ENCODE measurements at places on chromosomes 2 and 18.

DNA sequence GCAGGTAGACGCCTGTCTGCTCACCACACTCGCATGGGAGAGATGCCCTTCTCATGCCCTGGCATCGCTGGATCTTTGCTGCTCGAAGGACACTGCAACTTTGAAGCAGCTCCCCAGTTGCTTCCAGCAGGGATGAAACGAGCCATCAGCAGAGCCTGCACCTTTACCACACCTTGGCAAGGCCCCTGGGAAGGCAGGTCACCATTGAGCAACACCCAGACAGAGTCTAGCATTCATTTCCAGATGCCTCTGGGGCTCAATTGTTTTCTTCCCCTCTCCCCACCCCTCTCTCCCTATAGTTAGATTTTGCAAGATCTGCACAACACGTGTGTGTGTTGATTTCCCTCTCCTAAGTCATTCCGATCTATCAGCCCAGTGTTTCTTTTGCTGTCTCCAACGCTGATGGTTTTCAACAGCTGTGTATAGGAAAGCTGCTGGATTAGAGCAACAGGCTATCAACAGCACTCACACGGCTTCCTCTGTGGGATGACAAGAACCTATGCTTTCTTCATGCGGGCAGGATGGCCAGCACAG is 25.6 kb upstream of the INHBB start:
- DNase-seq: no peak

DNA sequence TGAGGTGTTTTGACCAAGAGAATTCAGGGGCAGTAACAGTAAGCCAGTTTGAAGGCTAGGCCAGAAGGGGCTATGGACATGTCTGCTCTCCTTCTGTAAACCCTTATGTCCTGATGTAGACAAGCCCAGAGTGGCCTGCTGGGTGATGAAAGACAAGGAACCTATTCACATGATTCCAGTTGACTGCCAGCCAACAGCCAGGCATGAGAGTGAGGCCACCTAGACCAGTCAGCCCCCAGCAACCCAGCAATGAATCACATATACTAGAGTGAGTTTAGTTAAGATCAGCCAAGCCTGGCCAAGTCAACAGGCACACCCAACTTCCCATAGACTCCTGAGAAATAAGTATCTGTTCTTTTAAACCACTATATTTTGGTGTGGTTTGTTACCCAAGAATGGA is 1889.7 kb upstream of the CELF4 start:
- no peak for DNase-seq

DNA sequence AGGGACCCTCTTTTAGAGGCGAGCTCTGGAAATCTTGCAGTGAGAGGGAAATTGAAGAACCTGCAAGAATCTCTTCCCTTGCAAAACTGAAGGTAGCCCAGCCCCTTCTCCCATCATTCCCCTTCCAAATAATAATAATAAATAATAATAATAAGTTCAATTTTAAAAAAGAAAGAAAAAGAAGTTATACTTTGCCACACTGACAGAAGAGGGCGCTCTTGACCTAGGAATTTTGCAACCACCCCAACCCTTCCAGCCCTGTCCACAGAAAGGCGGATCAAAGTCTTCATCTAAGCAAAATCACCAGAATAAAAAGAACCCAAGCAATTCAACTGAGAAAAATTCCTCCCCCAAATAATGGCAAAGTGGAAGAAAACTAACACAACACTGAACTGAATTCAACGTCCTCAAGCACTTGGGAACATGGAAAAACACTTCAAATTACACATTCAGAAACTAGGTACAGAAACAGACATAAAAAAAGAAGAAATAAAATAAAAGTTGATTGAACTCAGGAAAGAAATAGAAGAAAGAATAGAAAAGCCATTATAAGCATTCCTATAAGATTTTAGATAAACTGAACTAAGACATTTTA is 98.9 kb upstream of the GLS start:
- DNase-seq: peak; percentile 6

- DNase-seq: peak; percentile 80
Measured at GRCh38 chr2:68774569-68775271, 40.1 kb downstream of the ARHGAP25 start.

- no peak for DNase-seq
Measured at GRCh38 chr2:230687498-230687897, 25.1 kb upstream of the CAB39 start.

DNA sequence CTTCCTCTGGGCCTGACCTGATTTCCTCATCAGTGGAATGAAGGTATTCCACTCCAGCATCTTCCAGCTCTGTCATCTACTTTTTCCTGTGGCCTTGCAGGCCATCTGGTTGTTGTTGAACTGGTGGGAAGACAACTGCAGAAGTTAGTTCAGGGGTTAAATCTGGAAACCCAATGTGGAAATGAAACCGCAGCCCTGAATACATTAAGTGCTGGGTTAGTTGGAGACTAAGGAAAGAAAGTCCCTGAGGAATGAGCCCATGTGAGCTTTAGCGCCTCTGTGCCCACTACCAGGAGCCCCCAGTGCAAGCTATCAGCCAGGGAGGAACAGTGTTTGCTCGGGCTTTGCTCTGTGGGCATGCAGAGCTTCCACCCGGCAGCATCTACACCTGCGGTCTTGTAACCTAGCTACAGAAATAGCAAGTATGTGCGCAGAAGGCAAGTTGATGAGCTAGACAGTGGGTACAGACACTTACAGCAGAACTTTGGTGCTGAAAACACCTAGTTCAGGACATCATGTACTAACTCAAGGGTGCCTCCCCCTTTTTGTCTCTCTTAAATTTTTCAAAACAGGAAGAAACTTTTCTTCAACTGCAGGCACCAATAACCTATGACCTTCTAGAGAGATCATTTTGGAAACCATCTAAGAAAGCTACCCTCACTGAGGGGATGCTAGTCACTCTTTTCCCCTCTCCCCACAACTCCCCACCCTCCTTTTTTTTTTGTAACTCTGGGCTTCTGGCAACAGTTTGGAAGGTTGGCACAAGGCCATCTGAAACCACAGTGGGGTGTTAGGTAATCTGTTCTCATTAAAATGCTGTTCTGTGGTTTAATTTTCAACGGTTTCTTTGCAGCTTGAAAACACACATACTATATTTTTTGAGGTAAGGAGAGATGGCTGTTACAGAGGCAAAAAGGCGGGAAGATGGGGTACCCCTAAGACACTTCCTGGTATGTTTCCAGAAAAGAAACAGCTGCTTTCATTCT is 18.3 kb upstream of the CXCR4 start:
- DNase-seq: peak; percentile 69

- DNase-seq: no peak
Measured at GRCh38 chr2:46699934-46700256, 215.7 kb downstream of the MCFD2 start.

GRCh38 chr18:6484659-6485058 is 69.9 kb upstream of the L3MBTL4 start:
- no peak for DNase-seq

- DNase-seq: no peak
Measured at GRCh38 chr2:97698530-97698929, 14.8 kb upstream of the ZAP70 start.

DNA sequence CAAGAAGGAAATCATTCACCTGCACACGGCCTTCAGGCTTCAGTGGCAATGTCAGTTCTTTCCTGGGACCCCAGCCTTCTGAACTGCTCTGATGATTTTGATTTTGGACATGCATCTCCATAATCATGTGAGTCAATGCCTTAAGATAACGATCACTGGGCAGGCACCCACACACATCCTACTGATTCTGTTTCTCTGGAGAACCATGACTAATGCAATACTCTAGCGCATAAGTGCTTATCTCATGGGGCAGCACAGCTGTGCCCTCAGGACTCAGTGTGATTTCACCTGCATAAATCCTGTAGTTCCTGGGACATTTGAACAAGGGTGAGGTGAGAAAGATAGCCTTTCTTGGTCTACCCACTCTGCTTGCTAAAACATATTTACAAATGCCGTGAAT is 144.6 kb downstream of the AKAIN1 start:
- DNase-seq: no peak

DNA sequence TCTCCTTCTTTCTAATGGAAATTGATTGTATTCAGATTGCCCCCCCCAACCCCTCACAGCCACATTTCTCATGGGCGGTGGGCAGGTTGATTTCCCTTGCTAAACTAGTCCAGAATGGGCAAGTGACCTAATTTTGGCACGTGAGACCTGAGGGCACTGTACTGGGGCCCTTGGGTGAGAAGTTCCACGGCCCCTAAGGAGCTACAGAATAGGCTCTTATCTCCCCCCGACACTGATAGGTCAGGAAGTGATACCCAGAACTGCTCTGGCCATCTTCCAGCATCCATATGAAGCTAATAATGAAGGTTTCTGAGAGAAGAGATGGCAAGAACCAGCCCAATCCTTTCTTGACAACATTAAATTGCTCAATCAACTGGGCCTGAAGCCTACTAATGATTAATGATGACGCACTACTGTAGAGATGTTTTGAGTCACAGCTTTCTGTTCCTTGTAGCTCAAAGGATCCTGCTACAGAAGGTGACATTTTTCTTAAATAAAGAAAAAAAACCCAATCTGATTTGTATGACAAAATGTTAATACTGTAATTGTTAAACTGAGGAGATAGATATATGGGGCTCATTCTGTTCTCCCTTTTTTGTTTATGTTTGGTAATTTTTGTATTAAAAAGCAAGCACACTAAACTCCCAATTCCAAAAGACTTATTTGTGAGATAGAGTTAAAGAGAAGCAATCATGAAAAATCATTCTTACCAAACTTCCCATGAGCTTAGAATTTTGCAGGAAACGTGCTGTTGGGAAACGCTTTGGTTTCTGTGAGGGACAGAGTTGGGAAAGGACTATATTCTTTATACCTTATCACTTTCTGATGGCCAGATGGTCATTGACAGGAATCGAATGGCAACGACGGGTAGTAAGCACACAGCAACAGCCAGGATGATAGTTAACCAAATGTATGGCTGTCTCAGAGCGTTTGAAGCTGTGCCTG is 28.2 kb upstream of the NARS1 start:
- no peak for DNase-seq

- no peak for DNase-seq
Measured at GRCh38 chr2:128735296-128735960, 416.8 kb upstream of the HS6ST1 start.

DNA sequence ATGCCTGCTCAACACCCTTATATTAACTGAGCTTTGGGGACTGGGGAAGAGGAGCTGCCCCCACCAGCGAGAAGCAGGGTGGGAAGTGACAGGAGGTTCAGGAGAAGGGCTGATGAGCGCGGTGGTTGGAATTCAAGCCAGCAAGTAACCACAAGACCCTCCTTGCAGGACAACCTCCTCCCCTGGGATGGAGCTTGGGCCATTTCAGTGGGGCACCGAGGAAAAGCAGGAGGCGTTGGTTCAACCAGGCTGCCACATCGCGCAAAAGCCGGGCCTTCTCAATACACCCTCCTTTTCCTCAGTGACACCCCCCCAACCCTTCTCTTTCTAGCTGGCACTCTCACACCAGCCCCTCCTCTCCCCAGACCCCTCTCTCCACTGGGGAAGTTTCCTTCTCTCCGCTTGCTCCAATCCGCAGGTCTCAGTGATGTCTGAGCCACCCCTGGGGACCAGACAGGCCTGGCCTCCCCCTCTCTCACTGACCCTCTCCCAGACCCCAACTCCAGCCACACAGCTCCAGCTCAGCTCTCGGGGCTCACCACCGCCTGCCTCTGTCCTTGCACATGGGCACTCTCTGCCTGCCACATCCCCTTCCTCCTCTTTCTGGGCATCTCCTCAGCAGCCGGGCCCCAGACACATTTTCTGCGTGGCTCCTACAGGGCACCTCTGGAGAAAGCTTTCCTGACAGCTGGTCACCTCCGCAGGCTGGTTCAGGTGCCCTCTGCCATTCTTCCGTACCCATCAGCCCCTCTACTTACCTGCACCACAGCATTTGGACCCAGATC is 44.5 kb downstream of the KCNF1 start:
- DNase-seq: no peak

DNA sequence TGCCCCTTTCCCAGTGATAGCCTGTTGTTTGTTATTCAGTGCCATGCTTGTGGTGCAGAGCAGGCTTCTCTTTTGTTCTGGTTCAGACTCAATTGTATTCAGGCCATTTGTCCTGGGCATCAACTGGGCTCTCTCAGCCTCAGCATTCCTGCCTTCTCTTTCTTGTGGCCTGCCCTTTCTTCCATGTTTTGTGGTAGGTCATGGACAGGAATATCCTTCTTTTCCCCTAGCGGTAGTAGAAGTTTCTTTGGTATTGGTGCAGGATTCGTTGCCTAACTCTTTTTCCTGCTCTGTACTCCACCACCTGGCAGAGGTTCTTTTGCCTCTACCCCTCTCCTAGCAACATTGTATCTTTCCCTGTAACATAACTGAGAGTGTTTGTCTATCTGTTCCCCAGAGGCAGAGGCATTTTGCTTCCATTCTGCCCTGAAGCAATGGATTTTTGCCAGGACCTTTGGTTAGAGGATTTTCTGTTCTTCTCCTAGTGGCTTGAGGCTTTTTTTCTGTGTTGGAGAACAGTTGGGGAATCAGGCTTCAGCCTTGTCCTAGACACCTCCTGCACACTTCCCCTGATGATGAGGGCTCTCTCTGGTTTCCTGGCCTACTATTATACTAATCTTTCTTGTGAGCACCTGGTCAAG is 68.5 kb downstream of the NCOA1 start:
- no peak for DNase-seq

DNA sequence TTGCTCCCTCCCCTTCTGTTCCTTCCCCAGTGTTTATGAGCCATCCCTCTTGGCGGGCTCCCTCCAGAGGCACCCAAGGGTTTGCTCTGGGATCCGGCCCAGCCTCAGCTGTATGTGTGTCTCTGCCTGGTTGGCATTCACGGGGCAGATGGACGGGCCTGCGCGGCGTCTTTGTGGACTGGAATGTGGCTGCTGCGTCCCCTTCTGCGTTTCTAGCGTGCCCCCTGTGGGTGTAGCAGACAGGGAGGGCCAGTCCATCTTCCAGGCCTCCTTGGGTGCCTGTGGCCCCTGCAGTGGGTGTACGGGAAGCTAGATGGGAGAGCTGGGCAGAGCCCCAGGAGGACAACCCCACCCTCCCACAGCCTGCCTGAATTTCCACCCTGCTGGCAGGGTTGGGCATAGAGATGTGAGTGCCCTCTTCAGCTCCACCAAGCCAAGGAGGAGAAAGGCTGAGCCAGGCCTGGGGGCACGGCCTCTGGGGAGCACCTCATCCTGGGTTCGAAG is 15.7 kb downstream of the GPC1 start:
- no peak for DNase-seq

GRCh38 chr18:34315591-34316352 is 91.1 kb upstream of the NOL4 start:
- DNase-seq: no peak

- DNase-seq: no peak
Measured at GRCh38 chr2:131535526-131535925, 7.8 kb downstream of the CCDC74A start.

DNA sequence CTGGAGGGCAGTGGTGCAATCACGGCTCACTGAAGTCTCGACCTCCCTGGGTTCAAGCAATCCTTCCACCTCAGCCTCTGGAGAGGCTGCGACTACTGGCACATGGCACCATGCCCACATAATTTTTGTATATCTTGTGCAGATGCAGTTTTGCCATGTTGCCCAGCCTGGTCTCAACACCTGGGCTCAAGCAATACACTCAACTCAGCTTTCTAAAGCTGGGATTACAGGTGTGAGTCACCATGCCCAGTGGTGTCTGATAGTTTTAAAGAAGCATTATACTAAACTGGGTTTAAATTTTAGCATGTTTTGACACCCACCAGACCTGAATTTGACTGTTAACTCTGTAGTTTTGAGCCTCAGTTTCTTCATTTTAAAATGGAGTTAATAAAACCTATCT is 109.4 kb upstream of the SLC38A11 start:
- DNase-seq: no peak

Measured in GM06990 (cell line).